ENCODE measurements at places on chromosomes 3 and 15.

DNA sequence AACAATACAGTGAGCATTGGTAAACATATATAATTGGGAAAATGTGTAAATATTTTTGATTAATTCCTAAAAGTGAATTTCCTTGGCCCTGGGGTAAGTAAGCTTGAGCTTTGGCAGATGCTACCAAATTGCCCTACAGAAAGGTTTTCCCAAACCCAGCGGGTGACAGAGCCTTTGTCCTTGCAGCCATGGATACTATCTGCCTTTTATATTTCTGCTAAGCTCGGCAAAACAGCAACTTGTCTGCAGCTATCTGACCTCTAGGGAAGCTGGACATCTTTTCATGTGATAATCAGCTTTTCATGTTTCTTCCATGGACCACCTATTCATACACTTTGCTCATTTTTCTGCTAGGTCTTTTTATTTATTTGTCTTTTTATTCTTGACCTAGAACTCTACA, 64.7 kb upstream of the SEC22A start:
- DNase-seq: no peak

- no peak for DNase-seq
Measured at GRCh38 chr3:100630664-100631063, 21.3 kb downstream of the ADGRG7 start.

GRCh38 chr3:78712270-78712669, 1055.5 kb downstream of the ROBO1 start:
- no peak for DNase-seq

GRCh38 chr3:117063930-117064329, 354.4 kb downstream of the TUSC7 start:
- no peak for DNase-seq

- DNase-seq: no peak
Measured at GRCh38 chr3:58260261-58260731, 22.7 kb downstream of the ABHD6 start.

DNA sequence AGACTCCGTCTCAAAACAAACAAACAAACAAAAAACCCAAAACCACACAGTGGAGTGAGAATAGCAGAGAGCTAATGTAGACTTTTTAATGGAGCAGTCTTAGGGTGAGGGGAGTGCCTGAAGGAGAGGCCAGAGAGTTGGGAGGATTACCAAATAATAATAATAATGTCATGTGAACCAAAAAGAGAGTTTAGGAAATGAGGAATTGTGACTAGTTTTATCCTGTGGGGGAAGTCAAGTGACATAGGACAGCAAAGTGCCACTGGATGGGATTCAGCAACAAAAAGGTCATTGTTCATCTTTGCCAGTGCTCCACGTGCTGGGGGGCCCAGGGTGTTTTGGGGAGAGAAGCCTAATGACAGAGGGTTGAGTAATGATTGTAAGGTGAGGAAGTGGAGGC, 12.9 kb downstream of the GPR87 start:
- DNase-seq: no peak

DNA sequence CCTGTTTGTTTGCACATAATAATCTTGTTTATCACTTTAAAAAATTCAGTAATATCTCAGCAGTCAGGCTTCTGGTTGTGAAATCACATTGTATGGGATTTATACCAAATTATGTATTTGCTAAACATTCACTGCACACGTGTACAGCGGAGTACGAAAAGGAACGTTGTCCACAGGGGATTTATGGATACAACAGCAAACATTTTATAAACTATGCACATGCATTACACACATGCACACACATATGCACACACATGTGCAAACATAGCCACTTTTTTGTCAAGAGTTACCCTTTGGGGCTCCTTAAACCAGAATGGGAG, 150.5 kb downstream of the LRRK1 start:
- DNase-seq: no peak

DNA sequence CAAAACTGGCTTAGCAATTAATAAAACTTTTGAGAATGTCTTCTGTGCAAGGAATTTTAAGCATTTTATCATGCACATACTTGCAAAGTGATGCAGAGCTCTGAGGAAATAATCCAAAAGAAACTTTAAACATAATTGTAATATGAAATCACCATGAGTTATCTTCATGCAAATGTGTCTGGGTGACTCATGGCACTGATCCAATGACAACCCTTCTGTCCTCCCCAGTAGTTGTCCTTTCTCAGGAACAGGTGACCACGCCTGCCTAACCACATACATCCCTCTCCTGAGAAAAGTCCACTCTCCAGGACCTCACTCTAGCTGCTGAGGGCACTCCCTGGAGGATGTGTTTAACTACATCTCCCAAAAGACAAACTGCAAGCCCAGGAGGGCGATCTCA, 530.6 kb upstream of the IL12A start:
- no peak for DNase-seq

DNA sequence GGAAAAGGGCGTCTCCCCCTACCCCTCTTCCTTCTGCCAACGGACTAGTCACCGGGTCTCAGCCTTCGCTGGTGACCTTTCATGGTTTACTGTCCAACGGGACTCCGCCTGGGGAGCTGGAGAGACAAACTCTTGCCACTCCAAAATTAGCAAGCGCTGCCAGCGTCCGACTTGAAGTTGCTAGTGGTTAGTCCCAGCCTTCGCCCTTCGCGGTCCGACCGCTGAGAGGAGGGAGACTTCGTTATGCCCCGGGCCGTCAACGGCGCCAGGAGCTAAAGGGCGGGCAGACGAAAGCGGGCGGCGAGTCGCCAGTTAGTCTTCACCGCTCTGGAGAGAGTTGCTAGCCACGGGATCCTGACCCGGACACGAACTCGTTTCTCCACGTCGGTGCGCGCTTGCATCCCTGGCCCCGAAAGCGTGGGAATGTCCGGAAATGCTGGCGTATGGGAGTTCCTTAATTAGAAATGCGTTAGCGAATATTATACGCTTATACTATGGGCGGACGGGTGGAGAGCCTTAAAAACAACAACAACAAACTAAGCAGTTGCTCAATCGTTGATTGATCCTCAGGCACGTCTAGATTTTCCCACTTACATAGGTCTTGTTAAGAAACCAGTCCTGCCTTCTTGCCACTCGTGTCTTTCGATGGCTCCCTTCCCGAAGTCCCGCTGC, 716 bp downstream of the SMC4 start:
- DNase-seq: peak; percentile 31

DNA sequence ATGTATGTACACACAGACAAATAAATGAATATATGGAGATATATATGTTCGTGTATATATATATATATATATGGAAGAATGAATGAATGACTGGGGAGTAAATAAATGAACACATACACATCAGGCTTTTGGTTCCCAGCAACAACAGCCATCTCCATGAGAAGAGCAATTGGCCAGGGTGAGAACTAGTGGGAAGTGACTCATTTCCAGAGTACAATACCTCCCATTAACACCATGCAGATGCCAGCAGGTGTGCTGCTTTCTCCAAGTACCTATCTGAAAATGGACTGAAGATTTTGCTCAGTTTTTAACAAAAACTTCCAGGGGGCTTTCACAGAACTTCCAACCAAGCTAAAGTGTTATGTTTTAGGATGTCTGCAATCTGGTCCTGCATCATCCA, 179.8 kb upstream of the SLC2A2 start:
- DNase-seq: no peak

- no peak for DNase-seq
Measured at GRCh38 chr3:155070932-155071387, 9.2 kb upstream of the MME start.

- DNase-seq: no peak
Measured at GRCh38 chr15:77122576-77122975, 51.7 kb upstream of the TSPAN3 start.

DNA sequence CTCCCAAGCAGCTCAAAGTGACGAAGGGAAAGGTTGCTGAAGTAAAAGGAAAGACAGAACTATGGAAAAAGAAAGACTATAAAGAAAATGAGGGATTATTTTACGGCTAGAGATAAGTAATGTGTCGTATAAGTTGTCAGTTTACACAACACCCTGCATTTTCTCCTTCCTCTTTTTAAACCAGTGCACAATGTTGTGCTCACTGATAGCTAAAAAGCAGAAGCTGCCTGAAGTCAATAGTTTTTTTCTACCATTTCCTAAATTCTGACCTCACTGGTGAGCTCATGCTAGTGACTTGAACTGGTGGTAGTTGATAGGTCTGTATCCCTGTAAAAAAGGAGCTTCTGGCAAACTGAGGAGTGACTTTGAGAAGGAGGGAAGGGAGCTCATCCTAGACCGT, 368.6 kb upstream of the GBE1 start:
- DNase-seq: peak; percentile 3

Measured in CD4-positive, alpha-beta T cell treated with Interferon alpha-2 for 1 hour (primary cell).